ENCODE measurements at places on chromosomes 11 and 22.

GRCh38 chr11:7787239-7787638 is 9.5 kb downstream of the OR5P2 start:
- no peak for DNase-seq

GRCh38 chr11:123796226-123796625 is 9.9 kb downstream of the OR6M1 start:
- DNase-seq, result no peak

- no peak for DNase-seq
Observed at GRCh38 chr11:67564230-67564629, 19.4 kb upstream of the GSTP1 start.

DNA sequence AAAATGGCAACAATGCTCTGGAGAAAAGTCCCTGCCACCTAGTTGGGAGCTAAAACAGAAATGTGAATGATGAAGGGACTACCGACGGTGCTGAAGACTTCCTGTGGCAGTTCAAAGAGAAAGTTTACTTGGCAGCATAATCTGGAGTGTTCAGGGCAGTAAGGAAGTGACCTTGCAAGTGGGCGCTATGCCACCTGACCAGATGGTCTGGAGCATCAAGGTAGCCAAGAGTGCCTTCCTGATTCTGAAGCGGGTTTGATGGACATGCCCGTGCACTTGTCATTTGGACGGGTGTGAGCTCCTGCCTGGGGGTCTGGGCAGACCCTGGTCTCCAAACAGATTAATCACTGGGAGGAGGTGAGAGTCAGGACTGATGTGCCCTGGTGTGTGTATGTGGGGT is 1.8 kb upstream of the SNX19 start:
- DNase-seq, result no peak

DNA sequence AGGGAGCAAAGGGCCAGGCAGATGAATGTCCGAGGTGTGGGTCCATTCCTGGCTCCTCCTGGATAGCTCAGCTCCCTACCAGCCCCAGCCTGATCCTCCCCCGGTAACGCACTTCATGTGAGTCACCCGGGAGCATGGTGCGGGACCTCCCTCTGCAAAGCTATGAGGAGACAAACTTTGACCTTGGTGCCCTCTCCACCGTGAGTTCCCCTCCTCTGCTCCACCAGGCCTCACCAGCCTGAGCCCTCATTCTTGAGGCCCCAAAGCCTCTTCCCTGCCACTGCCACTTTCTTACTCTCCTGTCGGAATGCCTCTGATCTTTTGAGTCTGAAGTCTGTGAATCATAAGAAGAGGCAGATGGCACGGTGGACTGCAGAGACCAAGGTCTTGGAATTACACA is 37.4 kb upstream of the CD82 start:
- DNase-seq, result no peak

- no peak for DNase-seq
Observed at GRCh38 chr11:10049756-10050155, 244.3 kb downstream of the SBF2 start.

DNA sequence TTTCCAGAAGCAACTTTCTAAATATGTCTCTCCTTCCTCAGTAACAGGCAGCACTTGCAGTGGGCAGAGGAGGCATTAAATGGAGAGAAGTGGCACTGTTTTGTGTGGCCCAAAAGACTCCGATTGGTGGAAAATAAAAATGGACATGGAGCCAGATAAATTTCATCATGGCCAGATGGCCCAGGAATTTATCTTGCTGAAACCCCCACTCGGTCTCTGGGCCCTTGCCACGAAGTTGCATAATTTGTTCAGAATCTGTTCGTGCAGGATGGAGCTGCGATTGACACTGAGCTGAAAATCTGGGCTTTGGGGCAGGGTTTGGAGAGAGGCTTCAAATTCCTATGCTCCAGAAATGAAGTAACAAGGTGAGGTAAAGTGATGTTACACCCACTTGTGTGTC is 65.5 kb downstream of the C11orf91 start:
- DNase-seq, result no peak

- no peak for DNase-seq
Observed at GRCh38 chr11:6666302-6667183, 10.9 kb upstream of the DCHS1 start.

DNA sequence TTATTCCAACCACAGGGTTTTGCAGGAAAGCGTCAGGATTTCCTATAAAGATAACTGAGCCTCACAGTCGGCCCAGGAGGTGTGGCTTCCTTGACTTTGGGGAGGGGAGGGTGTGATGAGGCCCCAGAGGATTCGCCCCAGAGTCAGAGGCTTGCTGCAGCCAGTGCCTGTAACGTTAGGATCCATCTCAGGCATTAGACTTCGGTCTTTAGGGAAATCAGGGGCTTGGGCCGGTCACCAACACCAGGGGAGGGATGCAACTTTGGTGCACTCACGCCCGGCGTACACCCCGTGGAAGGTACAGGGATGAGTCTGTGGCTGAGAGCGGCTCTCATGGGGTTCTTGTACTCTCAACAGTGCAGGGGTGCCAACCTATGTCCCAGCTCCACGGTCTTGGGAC is 5.7 kb upstream of the ANO1 start:
- no peak for DNase-seq

DNA sequence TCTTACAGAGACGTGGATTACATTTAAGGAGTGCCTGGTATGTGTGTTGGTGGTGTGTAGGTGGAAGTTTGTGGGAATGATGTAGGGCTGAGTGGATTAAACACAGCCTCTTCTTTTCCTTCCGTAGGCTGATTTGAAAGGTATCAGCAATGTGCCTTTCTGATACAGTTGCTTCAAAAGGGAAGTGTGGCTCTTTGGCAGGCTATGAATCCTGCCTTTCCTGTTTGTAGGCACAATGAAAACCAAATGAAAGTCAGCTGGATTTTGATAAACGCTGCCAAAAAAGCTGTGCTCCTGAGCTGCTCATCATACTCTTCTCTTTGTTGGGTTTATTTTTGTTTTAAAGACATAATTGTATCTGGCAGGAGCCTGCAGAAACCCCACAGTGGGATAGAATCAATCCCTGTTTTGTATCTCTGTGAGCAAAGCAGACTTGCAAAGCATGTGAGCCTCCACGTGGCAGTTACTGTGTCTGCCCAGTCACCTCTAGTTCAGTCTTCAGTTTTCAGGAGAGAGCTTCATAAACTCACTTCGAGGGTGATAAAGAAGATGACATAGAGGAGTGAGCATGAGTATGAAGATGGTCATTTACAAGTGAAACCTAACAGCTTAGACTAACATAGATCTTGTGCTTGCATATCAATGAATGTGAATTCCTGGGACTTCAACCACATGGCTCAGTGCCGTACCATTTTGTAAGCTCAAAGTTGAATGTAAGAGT is 655.7 kb upstream of the KIRREL3 start:
- DNase-seq, result no peak
